ENCODE measurements at places on chromosomes 6 and 20.

DNA sequence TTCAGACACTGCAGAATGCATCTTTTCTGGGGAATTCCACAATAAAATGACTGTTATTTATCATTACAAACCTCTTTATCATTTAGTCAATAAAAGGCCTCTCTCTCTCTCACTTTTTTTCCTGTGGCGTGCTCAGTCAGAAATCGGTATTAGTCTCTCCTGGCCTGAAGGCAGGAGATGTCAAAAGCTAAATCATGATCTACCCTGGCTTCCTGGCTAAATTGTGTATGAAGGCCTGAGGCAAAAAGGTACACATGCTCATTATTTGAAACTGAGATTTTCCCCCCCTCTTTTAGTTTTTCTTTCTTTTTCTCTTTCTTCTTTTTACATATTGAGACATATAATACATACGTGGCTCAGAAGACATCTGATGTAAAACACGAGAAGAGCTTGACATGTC is 375.0 kb upstream of the SLC35B3 start:
- no peak overlapping the region for H3K27ac ChIP-seq
- no peaks in the 10 kb centered on the region for H3K36me3 ChIP-seq
- DNase-seq: no peak
- no peak overlapping the region for H3K4me3 ChIP-seq
- H3K4me1 ChIP-seq: no peaks in the 10 kb centered on the region

DNA sequence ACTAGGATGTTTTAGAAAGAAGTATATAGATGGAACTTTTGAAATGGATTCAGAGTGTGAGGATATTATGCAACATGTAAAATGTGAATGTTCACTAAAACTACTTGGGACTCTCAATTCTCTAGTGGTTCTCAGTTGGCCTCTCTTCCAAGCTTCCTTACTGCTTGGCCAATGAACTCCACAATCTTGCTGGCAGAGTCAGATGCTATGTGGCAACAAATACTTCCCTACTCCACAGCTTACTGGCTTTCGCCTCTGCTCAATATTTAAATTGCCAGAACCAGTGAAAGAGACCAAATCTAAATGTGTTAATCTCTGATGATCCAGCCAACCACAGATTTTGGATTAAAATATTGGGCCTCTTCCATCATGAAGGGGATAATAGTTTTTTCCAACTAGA is 138.4 kb downstream of the HTR1B start:
- no peak overlapping the region for H3K4me3 ChIP-seq
- no peak for DNase-seq
- H3K36me3 ChIP-seq: no peaks in the 10 kb centered on the region
- H3K4me1 ChIP-seq: no peaks in the 10 kb centered on the region

DNA sequence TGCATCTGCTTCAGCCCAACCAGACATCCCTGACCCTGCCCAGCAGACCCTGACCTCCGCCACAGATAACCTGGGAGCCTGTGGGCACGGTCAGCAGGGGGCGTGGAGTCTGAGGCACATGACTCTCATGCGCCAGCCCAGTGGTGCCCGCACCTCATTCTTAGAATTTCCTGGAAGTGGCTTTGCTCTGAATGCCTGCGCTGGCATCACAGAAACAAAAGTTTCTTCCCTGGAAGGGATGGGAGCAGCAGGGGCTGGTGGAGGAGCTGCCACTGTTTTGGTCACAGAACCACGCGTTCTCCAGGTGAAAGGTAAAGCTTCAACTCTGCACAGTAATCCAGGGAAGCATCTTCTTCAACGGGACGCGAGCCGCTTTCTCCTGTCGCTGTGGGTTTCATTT is 67.9 kb upstream of the DUSP22 start:
- peaks cover 5% of the 10 kb centered on the region for H3K36me3 ChIP-seq
- no peak for DNase-seq
- peaks cover 8% of the 10 kb centered on the region for H3K27me3 ChIP-seq

DNA sequence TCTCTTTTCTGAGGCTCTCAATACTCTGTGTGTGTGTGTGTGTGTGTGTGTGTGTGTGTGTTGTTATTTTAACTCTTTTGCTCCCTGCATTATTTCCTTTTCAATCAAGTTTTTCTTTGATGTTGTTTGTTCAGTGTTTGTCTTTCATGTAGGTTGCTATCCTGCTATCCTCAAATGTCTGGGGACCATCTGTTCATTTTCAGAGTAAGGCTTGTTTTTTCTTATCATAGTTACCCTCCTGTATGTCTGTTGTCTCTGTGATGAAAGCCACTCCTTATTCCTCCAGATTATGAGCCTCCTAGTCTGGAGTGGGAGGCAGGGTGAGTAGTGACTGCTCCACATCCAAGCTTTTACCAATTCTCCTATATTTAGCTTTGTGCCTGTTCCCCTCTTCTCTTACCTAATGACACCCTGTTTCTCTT is 9.2 kb downstream of the ENPP3 start:
- no peaks in the 10 kb centered on the region for H3K4me1 ChIP-seq
- no peak overlapping the region for H3K4me3 ChIP-seq
- H3K27me3 ChIP-seq: no peaks in the 10 kb centered on the region
- no peaks in the 10 kb centered on the region for H3K36me3 ChIP-seq
- H3K27ac ChIP-seq: no peak overlapping the region
- DNase-seq: no peak

DNA sequence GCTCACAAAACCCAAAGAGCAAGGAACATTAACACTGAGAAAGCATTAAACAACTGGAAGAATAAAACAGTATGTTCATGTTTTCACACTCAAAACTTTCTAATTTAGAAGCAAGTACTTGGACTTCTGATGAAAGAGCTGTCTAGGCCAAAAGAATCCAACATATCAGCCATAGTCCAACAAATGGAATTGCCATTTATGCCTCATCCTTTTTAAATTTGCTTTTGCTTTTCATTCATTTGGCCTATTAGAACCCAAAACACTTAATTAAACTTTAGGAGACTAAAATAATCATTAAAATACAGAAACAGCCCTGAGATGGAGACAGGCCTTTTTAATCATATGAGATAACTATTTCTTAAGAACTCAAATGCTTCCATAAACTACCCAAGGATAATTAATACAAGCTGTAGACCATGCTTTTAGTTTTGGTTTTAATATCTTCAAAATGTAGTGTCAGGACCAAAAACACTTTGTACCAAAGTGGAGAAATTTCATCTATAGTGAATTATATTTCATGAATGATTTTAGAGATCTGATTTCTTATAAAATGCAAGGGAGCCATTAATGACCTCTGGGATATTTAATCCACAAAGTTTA is 166.5 kb downstream of the KIF6 start:
- H3K27me3 ChIP-seq: no peaks in the 10 kb centered on the region
- no peaks in the 10 kb centered on the region for H3K36me3 ChIP-seq
- H3K4me1 ChIP-seq: no peaks in the 10 kb centered on the region

- no peaks in the 10 kb centered on the region for H3K4me1 ChIP-seq
- H3K27me3 ChIP-seq: peaks cover 19% of the 10 kb centered on the region
- no peak for DNase-seq
Observed at GRCh38 chr6:11398451-11399326, 138.9 kb upstream of the TMEM170B start.

DNA sequence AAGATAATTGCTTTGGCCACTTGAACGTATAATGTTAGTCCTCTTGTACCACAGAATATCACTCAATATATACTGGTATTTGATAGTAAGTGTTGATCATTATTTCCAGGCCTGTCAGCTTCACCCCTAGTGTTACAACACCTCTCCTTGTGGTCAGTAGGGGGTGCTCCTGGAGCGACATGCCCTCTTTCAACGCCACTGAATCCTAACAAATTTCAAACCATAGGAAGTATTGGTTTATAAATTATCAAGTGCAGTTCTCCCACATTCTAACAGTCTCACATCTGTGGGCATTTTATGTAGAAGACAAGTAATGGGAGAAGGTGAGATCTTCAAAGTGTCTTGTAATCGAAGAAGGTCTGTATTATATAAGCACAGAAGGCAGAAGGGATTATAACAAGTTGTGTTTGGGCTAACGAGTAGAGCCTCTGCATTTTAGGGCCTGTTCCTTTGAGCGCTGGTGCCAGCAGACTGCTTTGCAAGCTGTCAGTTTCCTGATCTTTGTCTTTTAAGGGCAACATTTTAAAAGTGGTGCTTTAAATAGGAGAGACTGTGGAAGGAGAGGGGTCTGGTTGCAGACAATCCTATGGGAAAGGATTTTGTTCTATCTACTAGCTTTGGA is 57.1 kb upstream of the CEP162 start:
- H3K4me3 ChIP-seq: no peak overlapping the region
- peaks cover 15% of the 10 kb centered on the region for H3K27me3 ChIP-seq
- no peak overlapping the region for H3K27ac ChIP-seq

GRCh38 chr20:63573647-63574131 is 350 bp downstream of the HELZ2 start:
- H3K27ac ChIP-seq: peak overlapping the region; percentile 83
- peaks cover 6% of the 10 kb centered on the region for H3K36me3 ChIP-seq

GRCh38 chr6:144263786-144264185 is 21.3 kb upstream of the UTRN start:
- peaks cover 3% of the 10 kb centered on the region for H3K36me3 ChIP-seq
- H3K4me3 ChIP-seq: no peak overlapping the region
- H3K27ac ChIP-seq: no peak overlapping the region
- DNase-seq: no peak
- H3K4me1 ChIP-seq: peaks cover 2% of the 10 kb centered on the region

DNA sequence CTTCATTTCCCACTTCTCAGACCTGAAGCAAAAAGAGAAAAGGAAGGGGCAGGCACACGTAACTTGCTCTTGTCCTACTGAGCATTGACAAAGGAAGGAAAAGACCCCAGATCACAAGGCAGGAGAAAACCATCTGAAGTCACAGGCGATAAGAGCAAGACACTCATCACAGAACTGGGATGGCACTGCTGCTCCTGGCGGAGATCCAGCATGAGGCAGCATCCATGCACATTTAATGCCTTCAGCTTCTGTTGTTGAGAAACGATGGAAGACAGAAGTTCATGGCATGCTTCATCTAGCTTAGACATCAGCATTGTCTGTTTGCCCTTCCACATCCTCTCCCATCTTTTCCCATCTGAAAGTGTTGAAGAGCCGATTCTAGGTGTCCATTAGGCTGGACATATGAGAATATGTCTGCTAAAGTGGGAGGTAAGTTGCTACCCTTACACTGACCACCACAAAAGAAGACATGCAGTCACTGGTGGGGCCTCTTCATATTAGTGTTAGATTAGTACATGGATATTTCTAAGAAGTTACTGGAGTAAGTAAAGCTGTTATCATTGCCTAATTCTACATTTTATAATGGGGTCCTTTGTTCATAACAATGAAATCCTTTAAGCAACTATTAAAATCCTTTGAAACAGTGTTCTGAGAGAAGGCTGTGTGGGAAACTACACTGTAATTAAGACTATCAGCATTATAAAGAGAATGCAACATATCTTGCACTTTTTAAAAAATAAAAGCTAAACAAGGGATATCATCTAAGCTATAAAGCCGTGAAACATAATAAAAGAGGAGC is 618.5 kb downstream of the C6orf118 start:
- H3K4me3 ChIP-seq: no peak overlapping the region
- H3K27me3 ChIP-seq: no peaks in the 10 kb centered on the region
- no peaks in the 10 kb centered on the region for H3K4me1 ChIP-seq
- no peak overlapping the region for H3K27ac ChIP-seq

- peaks cover 23% of the 10 kb centered on the region for H3K4me1 ChIP-seq
- no peak overlapping the region for H3K4me3 ChIP-seq
- H3K36me3 ChIP-seq: peaks cover 54% of the 10 kb centered on the region
- H3K27me3 ChIP-seq: no peaks in the 10 kb centered on the region
- no peak overlapping the region for H3K27ac ChIP-seq
Observed at GRCh38 chr6:125919618-125920017, 37.0 kb upstream of the HINT3 start.

DNA sequence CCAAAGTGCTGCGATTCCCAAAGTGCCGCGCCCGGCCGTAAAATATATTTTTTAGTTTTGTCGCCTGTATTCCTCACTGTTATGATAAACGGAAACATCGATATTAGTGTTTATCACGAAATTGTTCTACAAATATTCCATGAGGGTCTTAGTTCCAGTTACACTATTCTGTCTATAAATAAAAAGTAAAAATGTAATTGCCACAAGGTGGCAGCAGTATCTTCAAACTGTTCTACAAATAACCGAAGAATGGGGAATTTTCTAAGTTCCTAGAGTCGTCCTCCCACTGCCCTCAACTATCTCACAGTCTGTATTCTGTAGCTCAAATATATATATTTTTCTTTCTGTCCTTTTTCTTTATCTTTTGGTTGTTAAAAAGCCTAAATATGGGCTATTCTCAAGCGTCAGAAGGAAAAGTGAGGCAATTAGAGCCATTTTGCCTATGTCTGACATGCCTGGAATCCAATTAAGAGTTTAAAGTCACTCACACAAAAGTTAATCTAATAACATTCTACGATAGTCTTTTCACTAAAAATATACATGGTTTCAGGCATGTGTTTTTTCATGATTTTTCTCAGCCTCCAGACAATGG is 14.2 kb upstream of the FAM162B start:
- H3K4me3 ChIP-seq: no peak overlapping the region
- no peak for DNase-seq
- H3K27me3 ChIP-seq: peaks cover 21% of the 10 kb centered on the region
- H3K27ac ChIP-seq: no peak overlapping the region
- H3K4me1 ChIP-seq: no peaks in the 10 kb centered on the region
- no peaks in the 10 kb centered on the region for H3K36me3 ChIP-seq

DNA sequence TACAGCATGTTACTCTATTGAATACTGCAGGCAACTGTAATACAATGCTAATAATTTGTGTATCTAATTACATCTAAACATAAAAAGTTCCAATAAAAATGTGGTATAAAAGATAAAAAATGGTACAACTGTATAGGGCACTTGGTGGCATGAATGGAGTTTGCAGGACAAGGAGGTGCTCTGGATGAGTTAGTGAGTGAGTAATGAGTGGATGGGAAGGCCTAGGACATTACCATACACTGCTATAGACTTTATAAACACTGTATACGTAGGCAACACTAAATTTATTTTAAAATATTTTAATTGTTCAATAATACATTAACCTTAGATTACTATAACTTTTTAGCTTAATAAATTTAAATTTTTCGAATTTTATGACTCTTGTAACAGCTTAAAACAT is 579.6 kb upstream of the MAN1A1 start:
- no peak for DNase-seq
- H3K27ac ChIP-seq: no peak overlapping the region
- no peaks in the 10 kb centered on the region for H3K27me3 ChIP-seq
- H3K4me1 ChIP-seq: no peaks in the 10 kb centered on the region

- no peak overlapping the region for H3K27ac ChIP-seq
- H3K27me3 ChIP-seq: peaks cover 33% of the 10 kb centered on the region
- H3K4me1 ChIP-seq: no peaks in the 10 kb centered on the region
- DNase-seq: no peak
- H3K4me3 ChIP-seq: no peak overlapping the region
Observed at GRCh38 chr20:46260480-46260879, 47.8 kb downstream of the CDH22 start.

Measured in effector memory CD8-positive, alpha-beta T cell (primary cell).